ENCODE measurements at places on chromosomes 1 and 21. TPM values are rescaled to one million over a fixed set of nuclear protein-coding genes. Genes with fewer than 3 reads are reported as not detected.
A peak's percentile ranks its signal among the peaks of the same experiment; 100 is the strongest.

The PRDM16 gene
- total RNA-seq, result not detected

The GPA33 gene
- not detected for total RNA-seq

- DNase-seq, result peak; percentile 27
Measured at GRCh38 chr21:38949070-38949380, 143.3 kb downstream of the ETS2 start.

- DNase-seq, result peak; percentile 39
Measured at GRCh38 chr21:39001341-39001740, 181.9 kb downstream of the PSMG1 start.

GRCh38 chr1:93358293-93358692, 12.6 kb downstream of the DR1 start:
- no peak for DNase-seq

DNA sequence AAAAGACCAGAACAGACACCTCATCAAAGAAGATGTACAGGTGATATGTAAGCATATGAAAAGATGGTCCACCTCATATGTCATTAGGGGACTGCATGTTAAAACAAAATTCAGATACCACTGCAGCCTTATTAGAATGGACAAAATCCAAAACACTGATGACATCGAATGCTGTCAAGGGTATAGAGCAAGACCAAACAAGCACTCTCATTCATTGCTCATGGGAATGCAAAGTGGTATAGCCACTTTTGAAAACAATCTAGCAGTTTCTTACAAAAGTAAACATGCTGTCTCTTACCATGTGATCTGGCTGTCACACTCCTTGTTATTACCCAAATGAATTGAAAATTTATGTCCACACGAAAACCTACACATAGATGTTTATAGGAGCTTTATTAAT, 426.6 kb upstream of the ESRRG start:
- no peak for DNase-seq

Measured in IMR-90 (cell line).